ENCODE measurements at places on chromosomes 7 and 10.

- DNase-seq: no peak
Observed at GRCh38 chr7:45132708-45133320, 21.3 kb upstream of the TBRG4 start.

DNA sequence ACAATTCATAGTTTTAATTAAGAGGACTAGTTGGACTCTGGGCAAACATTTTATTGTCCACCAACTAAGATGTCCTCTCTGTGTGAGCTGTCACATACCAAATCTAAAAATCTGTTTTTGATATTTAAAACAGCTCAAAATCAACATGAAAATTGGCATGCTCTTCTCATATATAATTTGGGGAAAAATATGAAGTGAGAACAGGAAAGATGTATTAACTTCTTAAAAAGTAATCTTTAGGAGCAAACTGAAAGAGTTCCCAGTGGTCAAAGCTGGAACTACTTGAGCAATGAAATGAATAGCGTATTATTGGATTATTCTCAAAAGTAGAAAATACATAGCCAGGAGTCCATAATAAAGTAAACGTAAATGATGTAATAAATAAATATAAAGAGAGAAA lies 147.2 kb downstream of the DYNC1I1 start:
- no peak for DNase-seq

DNA sequence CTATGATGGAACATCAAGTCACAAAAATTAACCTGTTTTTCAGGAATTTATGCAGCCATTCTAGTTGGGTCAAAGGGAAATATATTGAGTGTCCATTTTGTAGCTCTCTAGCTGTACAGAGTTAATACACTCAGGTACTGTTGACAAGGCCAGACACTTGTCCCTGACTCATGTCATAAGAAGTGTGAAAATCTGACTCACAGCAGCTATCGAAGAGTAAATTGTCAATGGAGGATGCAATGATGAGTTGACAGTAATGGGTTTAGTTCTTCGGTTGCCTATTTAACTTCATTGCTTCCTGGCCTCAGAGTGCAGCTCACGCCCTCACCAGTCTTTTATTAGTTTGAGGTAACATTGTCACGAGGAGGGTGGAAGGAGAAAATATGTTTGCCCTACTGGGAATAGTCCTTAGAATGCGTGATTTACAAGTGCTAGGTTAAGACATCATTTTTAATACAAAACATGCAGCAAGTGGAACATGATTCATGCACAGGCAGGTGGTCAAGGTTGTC lies 255.1 kb downstream of the XPNPEP1 start:
- DNase-seq: no peak

GRCh38 chr10:63711361-63711760 lies 190.2 kb downstream of the REEP3 start:
- no peak for DNase-seq

DNA sequence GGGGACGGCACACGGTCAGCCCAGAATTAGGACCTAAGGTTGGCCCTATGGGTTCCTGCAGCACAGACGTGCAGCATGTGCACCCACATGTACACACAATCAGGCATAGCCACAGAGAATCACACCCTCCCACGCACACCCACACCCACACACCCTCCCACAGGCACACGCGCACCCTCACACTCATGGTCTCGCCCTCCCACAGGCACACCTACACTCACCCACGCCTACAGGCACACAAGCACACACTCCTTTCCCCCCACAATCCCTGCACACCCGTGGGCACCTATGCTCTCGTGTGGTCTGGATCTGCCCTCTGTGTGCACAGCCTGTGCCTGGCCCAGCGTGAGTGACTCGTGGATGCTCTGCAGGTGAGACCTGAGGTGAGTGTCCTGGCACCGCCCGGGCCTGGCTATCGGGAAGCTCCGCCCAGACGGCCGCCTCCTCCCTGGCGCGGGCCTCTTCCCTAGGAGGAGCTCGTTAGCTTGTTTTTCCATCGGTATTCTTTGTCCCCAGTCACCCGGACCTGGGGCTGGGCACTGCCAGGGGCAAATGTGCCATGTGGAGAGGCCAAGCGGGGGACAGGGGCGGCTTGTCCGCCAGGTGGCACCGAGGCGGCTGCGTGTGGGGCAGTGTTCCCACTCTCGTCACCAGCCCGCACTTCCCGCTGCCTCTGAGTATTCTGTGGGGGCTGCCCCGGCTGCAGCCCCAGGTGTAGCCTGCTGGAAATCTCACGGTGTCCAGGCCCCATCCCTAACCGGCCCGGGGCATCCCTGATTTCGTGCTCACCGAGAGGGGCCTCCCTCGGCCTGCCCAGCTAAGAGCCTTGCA lies 110.2 kb upstream of the FAM20C start:
- DNase-seq: no peak

GRCh38 chr10:123611243-123611642 lies 54.9 kb upstream of the GPR26 start:
- no peak for DNase-seq

GRCh38 chr10:110985497-110986275 lies 66.3 kb downstream of the SHOC2 start:
- DNase-seq: no peak

DNA sequence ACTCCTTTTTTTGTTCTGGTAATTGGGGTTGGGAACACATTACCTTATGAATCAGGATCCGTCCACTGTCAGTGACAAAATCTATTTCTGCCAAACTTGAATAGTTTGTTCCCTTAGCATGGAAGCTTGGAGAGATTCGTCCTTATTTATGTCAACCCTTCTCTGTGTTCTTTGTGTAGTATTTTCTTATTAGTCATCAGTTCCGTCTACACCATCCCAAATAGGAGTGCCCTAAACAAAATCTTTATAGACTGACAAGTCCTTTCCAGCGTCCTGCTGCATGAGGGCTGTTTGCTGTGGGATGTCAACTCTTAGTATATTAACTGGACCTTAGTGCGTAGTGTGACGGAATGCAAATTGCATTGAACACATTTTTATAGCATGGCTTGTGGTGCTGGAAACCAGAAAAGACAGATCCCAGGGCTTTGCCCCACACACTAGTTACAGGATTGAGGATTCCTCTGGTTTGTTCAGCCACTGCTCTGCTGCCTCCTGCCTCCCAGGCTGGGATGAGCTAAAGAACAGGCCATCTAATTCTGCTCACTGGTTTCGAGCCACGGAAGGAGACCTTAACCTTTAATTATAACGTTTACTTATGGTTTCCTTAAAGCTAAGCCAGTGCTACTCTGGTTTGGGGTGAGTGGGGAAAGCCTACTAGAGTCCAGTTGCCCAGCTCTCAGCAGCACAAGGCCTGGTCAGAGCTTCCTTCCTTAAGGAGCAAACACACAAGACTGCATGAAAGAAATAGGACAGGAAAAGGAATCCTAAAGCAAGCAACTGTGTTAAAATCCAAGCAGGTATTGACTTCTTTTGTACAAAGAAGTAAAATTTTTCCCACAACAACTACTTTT lies 194.4 kb downstream of the CCSER2 start:
- DNase-seq: no peak

DNA sequence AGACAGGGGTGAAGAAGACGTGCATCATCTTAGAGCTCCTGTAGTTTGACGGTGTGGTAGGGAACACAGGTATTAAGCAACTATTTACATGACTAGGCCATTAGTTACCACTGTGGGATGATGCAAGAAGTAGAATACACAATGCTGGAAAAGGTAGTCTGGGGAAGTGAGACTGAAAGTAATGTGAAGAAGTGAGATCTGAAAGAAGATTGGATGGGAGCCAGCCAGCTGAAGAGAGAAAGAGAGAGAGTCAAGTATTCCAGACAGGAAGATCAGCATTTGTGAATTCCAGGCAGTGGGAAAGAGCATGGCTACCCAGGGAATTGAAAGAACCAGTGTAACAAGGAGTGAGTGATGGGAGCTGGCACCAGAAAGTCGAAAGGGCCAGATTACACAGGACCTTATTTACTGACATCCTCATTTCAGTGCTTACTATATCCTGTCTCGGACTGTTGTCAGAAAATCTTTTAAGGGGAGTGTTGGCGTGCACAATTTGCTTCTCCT lies 4.0 kb upstream of the CFAP58 start:
- DNase-seq: no peak

GRCh38 chr10:91350651-91351081 lies 59.5 kb upstream of the HECTD2 start:
- DNase-seq: no peak

Measured in activated naive CD4-positive, alpha-beta T cell treated with anti-CD3 and anti-CD28 coated beads, Interleukin-2, amount 50 U/mL, for 72 hours (primary cell).